AG09309 (cell line): ENCODE measurements at places on chromosomes 2 and 18.

- no peak for DNase-seq
Observed at GRCh38 chr2:191835539-191836350, 11.1 kb downstream of the CAVIN2 start.

DNA sequence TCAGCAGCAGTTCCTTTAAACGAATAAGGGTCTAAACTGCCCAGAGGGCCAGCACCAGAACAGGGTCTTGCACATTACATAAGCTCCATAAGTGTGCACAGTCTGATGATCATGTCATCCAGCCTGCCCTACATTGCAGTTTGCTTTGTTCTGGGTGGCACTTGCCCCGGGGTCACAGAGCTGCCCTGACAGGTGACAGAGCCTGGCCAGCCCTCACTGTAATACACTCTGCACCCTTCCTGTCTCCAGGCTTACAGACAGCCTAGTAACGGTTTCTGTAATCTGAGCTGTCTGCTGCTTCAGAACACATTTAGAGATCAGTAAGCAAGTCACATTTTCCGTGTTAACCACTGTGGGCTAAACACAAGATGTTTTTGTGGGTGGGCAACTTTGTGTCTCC is 213.3 kb downstream of the FAM210A start:
- DNase-seq = no peak

- DNase-seq = no peak
Observed at GRCh38 chr18:37493352-37493935, 72.2 kb downstream of the CELF4 start.

- no peak for DNase-seq
Observed at GRCh38 chr2:68766376-68766845, 31.8 kb downstream of the ARHGAP25 start.

GRCh38 chr18:58534535-58535301 is 94.2 kb downstream of the ALPK2 start:
- no peak for DNase-seq

GRCh38 chr2:204900910-204901309 is 355.6 kb downstream of the PARD3B start:
- DNase-seq = no peak

DNA sequence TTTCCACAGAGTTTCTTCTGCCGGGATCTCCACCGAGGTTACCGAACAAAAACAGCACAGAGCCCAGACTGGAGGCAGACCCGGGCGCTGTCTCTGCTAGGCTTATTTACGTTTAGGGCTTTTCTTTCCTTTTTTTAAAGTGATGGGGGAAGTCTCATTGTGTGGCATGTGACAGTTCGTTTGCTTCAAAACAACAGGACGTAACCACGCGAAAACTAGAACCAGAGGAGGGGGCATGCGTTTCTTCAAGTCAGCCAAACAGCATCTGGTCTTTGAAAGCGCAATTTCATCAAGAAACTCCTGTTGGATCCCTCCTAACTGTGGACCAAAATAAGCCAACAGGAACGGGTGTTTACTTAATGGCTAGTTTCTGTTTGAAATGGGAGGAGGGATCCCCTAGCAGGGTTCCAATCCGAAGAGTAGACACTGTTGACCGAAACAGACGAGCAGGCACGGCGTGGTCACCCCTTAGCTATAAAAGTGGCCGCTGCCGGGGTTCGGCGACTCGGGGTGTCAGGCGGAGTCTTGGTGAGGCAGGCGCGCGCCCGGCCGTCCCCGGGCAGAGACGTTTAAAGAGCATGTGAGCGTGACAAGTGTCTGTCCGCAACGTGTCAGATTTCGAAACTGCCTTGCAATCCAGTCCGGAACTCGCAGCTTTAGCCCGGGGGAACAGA is 997 bp upstream of the TGIF1 start:
- peak; percentile 95 for DNase-seq

GRCh38 chr2:241238693-241239198 is 50.3 kb downstream of the ANO7 start:
- DNase-seq = no peak

- DNase-seq = no peak
Observed at GRCh38 chr2:105373344-105373781, 25.5 kb downstream of the FHL2 start.

DNA sequence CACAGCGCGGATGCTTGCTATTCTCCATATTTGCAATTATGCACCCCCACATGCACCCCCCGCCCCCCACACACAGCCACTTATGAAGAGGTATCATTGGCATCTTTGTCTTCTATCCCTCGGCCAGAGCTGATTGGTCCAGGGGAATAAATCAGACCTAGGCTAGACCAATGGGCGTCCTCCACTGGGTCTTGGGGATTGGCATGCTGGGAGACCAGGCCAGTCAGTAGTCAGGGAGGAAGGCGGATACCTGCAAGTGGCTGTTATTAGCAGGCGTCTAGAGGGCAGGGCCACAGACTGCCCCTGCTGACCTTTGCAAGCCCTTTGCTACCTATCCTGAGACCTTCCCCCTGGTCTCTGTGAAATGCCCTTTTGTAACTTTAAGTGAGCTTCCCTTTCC is 30.0 kb downstream of the ATOH8 start:
- DNase-seq = no peak

GRCh38 chr2:70070542-70071268 is 16.6 kb upstream of the PCBP1 start:
- peak; percentile 68 for DNase-seq

GRCh38 chr2:238061315-238062202 is 758 bp downstream of the SCLY start:
- DNase-seq = no peak

DNA sequence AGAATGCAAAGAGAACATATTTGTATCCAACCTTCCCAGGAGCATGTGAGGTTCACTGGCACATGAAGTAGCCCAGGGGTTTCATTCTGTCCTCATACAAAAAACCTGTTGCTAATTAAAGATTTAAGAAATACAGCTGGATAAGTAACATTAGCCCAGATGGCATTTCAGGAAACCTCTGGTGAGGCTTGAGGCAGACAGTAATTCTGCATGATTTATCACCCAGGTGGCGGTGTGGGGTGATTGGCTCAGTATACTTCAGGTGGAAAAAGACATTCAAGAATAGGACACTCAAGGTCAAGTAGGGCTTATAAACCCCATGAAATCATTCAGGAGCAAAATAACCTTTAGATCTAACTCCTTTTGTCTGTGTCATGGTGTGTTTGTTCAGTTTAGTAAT is 237.4 kb downstream of the RNF144A start:
- DNase-seq = no peak

- no peak for DNase-seq
Observed at GRCh38 chr2:29215073-29215472, 99.9 kb downstream of the CLIP4 start.

DNA sequence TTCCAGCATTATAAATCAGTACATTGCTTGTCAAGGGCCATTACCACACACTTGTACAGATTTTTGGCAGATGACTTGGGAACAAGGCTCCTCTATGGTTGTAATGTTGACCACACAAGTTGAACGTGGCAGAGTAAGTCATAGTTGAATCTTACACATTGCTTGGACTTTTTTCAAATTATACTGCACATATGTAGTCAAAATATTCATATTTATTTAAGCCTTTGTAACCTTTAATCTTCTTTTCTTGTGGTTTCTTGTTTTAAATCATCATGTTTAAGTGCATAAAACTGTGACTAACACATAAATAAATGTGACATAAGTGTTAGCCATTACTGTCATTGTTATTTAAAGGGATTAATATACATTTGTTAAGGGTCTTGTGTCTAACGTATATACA is 52.1 kb upstream of the EPB41L5 start:
- DNase-seq = no peak

- no peak for DNase-seq
Observed at GRCh38 chr2:57726294-57726693, 320.3 kb upstream of the VRK2 start.

DNA sequence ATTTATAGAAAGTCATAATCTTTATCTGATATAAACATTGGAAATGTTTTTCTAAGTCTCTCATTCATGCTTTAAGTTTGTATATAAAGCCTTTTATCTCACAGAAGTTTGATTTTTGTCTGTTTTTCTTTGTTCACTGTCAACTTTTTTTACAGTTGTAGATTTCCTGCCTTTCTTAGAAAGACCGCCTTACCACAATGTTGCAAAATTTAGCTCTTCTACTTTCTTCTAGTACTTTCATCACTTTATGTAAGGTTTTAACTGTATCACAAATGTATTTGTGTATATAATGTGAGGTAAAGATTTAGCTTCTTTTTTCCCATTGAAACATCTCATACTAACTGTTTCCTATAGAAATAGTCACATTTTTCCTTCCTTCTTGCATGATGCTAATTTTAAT is 136.1 kb downstream of the DNAH6 start:
- no peak for DNase-seq

GRCh38 chr2:28155627-28156026 is 237.0 kb upstream of the FOSL2 start:
- no peak for DNase-seq

GRCh38 chr18:25058521-25058920 is 293.4 kb downstream of the ZNF521 start:
- DNase-seq = no peak

DNA sequence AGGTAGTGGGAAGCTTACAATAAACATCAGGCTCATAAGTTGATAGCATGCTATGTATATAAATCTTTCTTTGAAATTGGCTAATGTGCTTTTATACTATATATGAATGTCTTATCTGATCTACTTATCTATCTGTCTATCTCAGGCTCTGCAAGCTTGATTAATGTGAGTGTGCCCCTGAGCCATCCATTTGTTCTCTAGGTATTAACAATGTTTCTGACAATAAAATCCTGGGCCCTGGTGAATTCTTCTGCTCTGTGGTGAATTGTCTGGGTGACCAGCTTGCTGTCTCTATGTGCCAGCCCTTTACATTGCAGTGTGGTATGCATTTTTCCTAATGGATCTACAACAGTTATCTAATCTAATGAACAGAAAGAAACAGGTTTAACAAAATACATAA is 295.9 kb downstream of the HRH4 start:
- no peak for DNase-seq

DNA sequence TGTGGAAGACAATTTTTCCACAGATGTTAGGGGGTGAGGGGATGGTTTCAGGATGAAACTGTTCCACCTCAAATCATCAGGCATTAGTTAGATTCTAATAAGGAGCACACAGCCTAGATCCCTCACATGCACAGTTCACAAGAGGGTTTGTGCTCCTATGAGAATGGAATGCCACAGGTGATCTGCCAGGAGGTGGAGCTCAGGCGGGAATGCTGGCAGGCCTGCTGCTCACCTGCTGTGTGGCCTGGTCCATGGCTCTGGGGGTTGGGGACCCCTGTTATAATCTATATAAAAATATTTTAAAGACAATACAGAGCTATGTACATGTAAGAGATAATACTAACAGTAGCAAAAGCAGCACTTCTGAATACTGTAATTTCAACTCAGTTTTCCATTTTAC is 19.2 kb downstream of the CWC22 start:
- DNase-seq = no peak

DNA sequence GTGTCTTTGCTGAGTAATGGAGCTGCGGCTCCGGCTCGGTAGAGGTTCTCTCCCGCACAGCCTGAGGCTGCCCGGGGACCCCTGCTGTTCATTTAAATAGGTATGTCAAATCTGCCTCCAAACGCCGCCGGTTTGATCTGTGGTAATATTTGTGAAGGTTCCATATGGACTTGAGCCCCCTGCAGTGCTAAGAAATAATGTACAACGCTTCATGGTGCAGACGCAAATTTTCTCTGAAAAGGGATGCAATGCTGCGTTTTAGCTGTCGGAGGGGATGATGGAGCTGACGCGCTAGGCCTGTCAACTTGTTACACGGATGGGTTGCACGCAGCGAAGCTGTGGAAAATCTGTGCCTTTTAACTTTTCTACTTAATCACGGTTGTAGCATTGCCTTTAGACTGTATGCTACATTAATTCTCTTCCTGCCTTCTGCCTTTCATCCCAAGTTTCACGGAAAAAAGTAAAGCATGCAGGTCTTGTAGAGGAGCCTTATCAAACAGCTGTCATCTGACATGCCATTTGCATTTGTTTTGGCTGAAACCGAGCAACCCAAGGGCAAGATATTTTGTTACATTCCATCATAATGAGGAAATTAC is 43.2 kb downstream of the MRPS9 start:
- no peak for DNase-seq

DNA sequence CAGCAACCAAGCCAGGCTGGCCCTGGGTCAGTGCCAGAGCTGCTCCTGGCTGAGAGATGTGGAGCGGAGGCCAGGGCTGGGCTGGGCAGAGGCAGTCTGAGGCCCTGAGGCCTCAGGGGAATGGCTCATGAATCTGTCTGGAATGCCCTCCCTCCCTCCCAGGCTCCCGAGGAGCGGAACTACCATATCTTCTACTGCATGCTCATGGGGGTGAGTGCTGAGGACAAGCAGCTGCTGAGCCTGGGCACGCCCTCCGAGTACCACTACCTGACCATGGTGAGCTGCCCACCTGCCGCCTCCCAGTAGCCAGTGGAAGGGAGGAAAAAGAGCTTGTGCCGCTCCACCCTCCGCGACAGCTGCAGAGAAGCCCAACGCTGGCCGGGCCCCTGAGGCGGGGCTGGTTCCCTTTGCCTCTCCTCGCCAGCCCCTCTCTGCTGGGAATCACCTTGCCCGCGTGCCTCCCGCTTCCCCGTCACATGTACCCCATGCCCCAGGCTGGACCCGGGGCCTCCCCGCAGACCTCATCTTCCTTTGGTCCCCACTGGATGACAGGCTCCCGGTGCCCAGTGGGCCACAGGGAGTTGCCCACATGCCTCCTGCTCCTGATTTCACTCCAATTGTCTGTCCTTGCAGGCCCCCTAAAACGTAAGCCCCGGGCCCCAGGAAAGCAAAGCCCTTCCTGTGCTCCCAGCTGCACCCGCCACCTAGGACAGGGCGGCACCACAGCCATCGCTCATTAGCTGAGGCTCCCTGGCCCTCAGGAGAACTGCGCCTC is 41.1 kb downstream of the MYO7B start:
- DNase-seq = peak; percentile 34

DNA sequence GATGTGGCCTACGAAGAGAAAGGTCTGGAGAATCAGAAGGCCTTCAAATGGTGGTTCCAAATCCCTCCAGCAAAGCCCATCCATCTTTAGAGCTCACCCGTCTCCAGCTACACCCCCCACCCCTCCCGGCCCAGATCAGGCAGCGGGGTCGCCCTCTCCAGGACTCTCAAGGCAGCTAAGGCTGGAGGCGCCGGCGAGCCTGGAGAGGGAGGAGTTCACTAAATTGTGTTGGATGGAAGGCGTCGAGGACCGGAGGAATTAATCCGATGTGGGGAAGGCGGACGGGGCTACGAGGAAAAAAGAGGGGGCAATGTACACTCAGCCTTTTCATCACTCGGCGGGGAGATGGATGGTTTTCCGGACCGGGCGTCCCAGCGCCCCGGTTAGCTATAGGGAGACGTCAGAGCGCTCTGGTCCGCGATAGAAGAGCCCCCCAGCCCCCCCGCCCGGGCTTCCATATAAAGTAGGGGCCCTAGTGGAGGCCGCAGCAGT is at the start of gene GRP:
GRP (plus strand) TSS at position 487 of the 492 bp plus-strand sequence. CDS start 108 bp downstream, outside the sequence.
- DNase-seq = no peak

- no peak for DNase-seq
Observed at GRCh38 chr18:59837586-59837985, 62.2 kb upstream of the PMAIP1 start.

DNA sequence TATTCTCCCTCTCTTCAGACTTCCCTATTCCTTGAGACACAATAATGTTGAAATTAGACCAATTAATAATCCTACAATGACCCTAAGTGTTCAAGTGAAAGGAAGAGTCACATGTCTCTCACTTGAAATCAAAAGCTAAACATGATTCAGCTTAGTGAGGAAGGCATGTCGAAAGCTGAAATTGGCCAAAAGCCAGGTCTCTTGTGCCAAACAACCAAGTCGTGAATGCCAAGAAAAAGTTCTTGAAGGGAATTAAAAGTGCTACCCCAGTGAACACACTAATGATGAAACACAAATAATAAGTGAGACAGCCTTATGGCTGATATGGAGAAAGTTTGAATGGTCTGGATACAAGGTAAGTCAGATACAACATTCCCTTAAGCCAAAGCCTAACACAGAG is 115.4 kb downstream of the PXDN start:
- DNase-seq = no peak
